Astrocyte (in vitro differentiated cells and primary cell): ENCODE measurements at places on chromosomes 5 and 9.
A peak's percentile ranks its signal among the peaks of the same experiment; 100 is the strongest.

DNA sequence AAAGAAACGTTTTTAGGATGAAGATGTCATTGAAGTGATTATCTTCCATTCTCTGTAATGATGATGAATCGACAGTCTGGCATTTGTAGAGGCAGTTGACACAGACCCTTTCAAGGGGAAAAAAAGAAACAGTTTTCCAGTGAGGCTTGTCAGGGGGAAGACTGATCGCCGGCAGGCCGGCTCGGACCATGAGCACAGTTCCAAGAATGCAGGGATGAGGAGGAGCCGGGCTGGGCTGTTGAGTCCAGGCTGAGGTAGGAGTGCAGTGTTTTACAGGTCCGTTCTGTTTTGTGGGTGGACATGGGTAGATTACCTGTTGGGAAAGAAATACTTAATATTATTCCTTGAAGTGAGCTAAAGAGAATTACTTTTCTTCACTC, 194.6 kb downstream of the AOPEP start:
- peak; percentile 88 for DNase-seq

DNA sequence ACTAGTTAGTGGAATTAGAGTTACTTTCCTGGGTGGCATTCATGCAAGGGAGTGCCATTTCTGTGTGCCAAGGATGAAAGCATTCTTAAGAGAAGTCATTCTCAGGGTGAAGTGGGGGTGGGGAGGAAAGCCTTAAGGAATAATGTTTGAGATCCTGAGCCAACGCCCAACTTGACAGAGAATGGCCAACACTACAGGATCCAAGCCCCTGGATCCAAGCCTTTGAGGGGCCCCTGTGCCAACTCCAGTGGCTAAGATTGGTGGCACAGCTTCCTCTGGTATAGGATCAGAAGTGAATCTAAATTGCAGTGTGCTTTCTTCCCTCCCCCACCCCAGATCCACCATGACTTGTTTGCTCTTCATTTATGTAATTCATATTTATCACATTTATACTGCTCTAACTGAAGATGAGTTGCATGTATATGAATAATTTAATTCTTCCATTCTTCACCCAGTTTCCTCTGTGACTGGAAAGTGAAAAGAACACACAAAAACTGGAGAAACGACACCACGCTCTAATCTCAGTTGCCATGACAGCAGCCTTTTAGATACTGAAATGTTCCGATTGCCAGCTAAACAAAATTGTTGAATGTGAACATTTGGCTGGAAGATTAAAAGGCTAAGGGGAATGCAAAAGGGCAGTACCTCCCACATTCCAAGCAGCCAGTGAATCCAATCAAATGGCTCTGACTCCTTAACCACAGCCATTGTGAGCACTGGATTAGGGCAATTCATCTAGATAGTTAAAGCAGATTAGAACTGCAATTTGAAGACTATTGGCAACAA, 4.5 kb downstream of the ZNF608 start:
- DNase-seq, result peak; percentile 99

GRCh38 chr5:41337216-41337615, 123.9 kb upstream of the C6 start:
- no peak for DNase-seq

GRCh38 chr9:97528529-97529230, 27.2 kb downstream of the TMOD1 start:
- DNase-seq, result no peak
